ENCODE measurements at places on chromosomes 12 and 14.

GRCh38 chr14:42460673-42461072 is 854.0 kb downstream of the LRFN5 start:
- DNase-seq: no peak

GRCh38 chr12:122139266-122139665 is 34.8 kb downstream of the IL31 start:
- DNase-seq: no peak

DNA sequence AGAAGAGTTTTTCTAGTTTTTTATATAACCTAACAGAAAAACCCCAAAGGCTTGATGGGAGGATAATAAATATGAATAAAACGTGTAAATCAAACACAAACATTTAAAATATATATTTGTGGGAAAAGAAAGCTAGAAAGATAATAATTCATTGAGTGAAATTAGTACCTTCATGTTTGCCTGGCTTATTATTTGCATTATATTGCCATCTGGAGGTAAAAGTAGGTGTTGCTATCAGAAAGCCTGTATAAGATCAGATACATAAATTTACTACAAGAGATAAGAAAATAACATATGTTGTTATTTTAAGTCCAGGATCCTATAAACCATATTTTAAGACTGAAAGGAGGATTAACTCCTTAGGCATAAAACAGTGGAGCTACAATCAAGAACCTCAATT is 77.7 kb downstream of the NTS start:
- DNase-seq: no peak

DNA sequence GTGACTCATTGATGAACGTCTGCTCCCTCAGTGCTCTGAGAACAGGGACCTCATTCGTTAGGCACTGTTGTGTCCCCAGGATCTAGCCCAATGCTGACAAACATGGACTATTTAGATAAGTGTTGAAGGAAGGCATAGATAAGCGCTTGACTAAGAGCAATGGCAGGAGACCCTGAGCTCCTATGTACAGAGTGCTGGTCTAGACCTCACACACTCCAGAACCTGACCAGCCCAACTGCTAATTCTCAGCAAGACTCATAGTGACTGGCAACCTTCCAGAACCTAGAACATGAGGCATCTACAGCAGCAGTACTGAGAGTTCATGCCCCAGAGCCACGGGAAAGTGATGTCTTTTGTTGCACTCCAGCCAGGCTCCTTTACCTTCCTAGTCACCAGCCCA is 69.2 kb downstream of the CRACR2A start:
- DNase-seq: no peak

DNA sequence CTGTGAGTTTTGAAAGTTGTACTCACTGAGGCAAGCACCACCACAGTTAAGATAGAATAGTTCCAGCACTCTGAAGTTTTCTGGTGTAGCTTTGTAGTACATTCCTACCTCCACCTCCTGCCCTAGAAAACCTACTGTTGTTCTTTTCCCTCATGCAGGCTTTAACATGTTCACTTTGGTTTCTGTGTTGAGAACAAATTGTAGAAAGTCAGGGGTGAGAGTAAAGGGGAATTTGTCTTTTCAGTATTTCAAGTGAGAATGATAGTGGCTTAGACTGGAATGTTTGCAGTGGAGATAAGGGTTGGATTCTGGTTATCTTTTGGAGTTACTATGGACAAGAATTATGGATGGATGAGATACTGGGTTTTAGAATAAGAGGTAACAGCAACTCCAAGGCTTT is 67.2 kb downstream of the AEBP2 start:
- DNase-seq: no peak

DNA sequence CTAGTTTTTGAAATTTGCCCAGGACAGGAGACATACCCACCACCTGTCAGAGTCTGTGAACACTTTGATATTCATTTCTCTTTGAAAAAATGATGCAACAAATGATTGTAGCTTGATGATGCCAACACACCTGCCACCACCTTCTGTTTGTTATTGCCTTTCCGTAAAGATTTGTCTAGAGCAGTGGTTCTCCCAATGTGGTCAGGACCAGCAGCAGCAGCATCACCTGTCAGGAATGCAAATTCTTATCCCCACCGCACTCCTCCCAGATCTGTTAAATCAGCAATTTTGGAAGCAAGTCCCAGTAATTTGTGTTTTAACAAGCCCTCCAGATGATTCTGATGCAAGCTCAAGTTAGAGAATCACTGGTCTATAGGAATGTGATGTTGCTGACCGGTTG is 9.9 kb downstream of the CCDC175 start:
- DNase-seq: no peak

GRCh38 chr14:104865081-104865630 is at the start of gene CEP170B:
Gene CEP170B, plus strand, starts transcription at chr14:104865268. Its CDS starts 3,183 bp downstream, at chr14:104868451.
- peak; percentile 84 for DNase-seq

DNA sequence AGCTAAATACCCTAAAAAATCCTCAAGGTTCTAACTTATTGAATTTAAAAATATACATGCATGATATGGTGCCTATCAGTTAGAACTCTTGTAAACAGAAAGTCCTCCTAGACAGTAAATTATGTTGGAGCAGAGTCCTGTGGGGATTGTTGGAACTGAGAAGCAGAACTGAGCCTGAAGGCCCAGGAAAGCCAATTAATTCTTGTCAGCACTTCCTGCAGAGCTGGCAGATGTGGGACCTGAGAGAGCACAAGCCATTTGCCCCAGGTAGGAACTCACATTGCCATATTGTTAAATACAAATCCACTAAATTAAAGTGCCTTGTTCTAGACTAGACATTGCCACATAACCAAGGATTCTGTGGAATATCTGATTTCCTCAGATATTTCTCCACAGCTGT is 117.1 kb downstream of the RTN1 start:
- DNase-seq: no peak

Measured in GM19239 (cell line).